Left colon (tissue), 2 donors: ENCODE measurements at places on chromosomes 5 and 9.

DNA sequence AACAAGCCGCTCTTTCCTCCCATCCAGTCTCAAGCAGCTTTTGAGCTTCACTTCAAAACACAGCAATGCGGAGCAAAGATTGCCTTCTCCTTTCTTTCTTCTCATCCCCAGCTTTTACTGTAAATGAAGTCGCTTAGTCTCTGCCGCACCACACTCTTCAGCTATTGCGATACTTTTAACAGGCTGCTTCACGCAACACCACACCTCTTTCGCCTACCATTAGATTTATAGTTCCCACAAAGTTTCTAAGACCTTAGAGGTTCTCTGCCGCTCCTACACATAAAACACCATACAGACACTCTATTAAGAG lies 711 bp downstream of the PGGT1B start:
- DNase-seq, result no peak

DNA sequence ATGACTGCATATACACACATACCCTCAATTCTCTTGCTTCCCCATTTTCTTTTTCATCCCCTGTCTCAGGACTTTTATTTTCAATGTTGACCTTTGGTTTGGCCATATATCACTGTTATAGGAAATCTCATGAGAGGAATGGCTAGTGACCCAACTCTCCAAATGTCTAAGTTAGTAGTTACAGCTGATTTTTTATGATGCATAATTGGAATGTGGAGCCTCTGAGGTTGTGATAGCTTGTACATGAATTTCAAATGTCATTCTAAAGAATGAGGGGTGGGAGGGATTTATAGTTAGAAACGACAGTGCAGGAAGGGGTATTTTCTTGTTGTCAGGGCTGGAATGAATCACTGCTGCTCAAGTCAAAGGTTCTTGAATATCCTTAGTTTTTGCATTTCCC lies 356.1 kb downstream of the NTRK2 start:
- DNase-seq, result no peak

- DNase-seq, result no peak
Measured at GRCh38 chr5:52943808-52944207, 45.3 kb upstream of the ITGA2 start.

DNA sequence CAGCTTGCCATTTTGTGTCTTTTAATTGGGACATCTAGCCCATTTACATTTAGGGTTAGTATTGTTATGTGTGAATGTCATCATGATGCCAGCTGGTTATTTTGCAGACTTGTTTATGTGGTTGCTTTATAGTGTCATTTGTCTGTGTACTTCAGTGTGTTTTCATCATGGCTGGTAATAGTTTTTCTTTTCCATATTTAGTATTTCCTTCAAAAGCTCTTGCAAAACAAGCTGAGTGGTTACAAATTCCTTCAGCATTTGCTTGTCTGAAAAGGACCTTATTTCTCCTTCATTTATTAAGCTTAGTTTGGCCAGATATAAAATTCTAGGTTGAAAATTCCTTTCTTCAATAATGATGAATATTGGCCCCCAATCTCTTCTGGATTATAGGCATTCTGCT lies 28.5 kb upstream of the TNFSF15 start:
- DNase-seq, result no peak

- DNase-seq, result peak; percentile 86
Measured at GRCh38 chr5:43603344-43604217, 601 bp downstream of the NNT start.
